Activated T-cell treated with anti-CD3 and anti-CD28 coated beads, Interleukin-2, amount 50 U/mL, for 72 hours (primary cell): ENCODE measurements at places on chromosomes 5 and 9. TPM values are rescaled to one million over a fixed set of nuclear protein-coding genes. Genes with fewer than 3 reads are reported as not detected.

Gene FOXI1
- total RNA-seq = not detected

Gene SLC34A1
- total RNA-seq = 0.21 TPM

Gene PCBD2
- total RNA-seq = 22.1 TPM

Gene PTGER4
- total RNA-seq = 59.5 TPM

DNA sequence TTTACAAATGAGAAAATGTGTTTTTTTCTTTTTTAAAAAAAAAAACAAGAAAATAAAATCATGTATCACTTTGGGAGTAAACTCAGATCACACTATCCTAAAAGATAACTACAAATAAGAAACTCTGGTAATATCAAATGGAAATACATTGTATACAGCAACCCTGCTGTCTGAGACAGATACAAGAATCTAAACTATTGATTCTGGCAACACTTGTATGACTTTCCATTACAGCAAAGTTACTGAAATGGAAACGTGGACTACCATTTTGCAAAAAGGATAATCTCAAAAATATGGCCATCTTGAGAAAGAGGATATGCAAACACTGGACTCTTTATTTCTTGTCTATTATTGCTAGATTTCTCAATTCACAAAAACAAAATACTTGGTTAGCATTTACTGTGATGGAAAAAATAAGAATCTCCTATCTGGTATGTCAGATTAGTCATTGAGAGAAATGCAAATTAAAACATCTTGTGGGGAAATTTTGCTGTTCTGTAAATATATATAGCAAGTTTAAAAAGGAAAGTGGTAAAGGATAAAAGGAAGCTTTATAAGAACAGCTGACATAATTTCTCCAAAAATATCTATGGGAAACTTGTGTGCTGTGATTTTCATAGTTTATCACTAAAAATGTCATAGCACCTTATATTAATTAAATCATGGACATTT, 112.9 kb upstream of the FER start:
- H3K36me3 ChIP-seq = no peaks in the 10 kb centered on the region
- no peak for DNase-seq
- H3K27me3 ChIP-seq = peaks cover 31% of the 10 kb centered on the region
- H3K4me1 ChIP-seq = peaks cover 4% of the 10 kb centered on the region
- no peak overlapping the region for H3K4me3 ChIP-seq

DNA sequence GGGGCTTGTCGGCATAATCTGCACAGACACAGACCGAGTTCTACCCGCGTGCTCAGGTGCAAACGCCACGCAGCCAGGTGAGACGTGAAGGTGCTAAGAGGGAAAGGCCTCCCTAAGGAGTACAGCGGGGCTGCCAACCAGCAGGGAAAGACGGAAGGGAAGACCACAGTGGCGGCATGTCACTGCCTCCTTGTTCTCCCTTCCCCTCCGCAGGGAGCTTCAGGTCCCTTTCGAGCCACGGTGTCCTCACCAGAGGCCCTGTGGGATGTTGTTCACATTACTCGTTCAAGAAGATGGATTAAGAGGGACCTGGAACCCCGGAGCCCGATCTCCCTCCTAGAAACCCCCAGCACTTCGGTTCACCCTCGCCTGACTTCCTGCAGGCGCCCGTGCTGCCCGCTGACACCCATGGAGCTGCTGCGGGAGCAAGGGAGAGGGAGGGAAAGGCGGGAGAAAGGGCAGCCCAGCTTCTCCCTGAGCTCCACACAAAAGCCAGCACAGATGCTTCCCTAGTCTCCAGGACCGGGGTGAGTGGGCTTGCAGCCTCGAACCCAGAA, 686 bp downstream of the BRD9 start:
- peak; percentile 14 for DNase-seq
- peak overlapping the region; percentile 77 for H3K27ac ChIP-seq
- H3K4me1 ChIP-seq = peaks cover 28% of the 10 kb centered on the region
- H3K36me3 ChIP-seq = peaks cover 24% of the 10 kb centered on the region
- peak overlapping the region; percentile 89 for H3K4me3 ChIP-seq

GRCh38 chr5:107808671-107809137, 138.0 kb upstream of the EFNA5 start:
- no peak for DNase-seq
- H3K4me1 ChIP-seq = no peaks in the 10 kb centered on the region
- no peak overlapping the region for H3K27ac ChIP-seq

DNA sequence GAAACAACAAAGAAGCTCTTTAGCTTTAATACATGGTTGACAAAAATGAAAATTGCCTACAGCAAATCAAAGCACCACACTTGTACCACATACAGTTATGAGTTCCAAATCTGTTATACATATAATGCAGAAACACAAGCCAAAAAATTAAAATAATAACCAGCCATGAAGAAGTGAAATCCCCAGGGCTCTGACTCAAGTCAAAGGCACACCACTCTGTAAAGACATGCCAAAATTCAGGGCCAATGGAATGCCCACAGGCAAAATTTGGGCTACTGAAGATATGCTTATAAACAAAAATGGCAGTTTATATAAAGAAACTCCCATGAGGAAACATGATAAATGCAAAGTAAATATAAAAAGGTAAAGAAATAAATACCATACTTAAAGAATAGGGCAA, 29.0 kb downstream of the THBS4 start:
- DNase-seq = no peak
- no peak overlapping the region for H3K4me3 ChIP-seq
- no peak overlapping the region for H3K27ac ChIP-seq
- peaks cover 14% of the 10 kb centered on the region for H3K4me1 ChIP-seq
- H3K27me3 ChIP-seq = no peaks in the 10 kb centered on the region

DNA sequence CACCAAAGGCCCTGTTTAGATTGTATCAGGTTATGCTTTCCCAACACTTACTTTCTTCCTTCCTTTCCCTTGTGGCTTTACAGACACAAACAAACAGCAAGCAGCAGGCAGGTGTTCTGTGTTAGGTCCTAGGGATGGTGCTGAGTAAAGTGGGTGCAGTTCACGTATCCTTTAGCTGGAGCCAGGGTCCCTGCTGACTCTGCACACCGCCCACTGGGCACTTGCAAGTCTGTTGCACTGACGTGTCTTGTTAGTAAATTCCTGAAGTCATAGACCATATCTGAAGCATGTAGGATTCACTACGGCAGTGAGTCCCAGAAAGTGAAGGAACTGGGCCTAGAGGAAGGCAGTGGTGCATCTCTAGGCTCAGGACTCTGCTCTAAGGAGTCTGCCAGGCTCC, 96.5 kb downstream of the DAPK1 start:
- no peaks in the 10 kb centered on the region for H3K36me3 ChIP-seq
- H3K27me3 ChIP-seq = peaks cover 7% of the 10 kb centered on the region
- H3K4me1 ChIP-seq = peaks cover 5% of the 10 kb centered on the region
- DNase-seq = no peak
- H3K4me3 ChIP-seq = no peak overlapping the region

DNA sequence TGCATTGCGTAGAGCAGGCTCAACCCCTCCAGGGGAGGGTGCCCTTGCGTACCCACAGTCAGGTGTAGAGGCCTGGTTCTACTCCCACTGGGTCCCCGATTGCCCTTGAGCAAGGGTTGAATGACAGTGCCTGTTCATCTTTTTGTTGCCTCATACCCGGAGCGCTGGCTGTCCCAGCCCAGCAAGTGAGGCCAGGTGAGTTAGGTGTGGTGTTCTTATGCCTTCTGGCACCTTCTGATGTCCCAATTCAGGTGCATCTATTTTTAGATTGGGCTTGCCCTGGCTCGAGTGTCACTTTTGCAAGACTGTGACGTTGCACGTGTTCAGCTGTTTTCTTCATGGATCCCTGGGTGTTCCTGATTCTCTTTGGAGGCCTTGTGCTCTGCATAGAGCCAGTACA, 257.8 kb downstream of the GOLPH3 start:
- H3K27me3 ChIP-seq = no peaks in the 10 kb centered on the region
- H3K4me3 ChIP-seq = no peak overlapping the region
- no peaks in the 10 kb centered on the region for H3K4me1 ChIP-seq
- no peak for DNase-seq
- no peak overlapping the region for H3K27ac ChIP-seq

Gene SH3TC2
- 0.24 TPM for total RNA-seq

- no peak overlapping the region for H3K4me3 ChIP-seq
- no peaks in the 10 kb centered on the region for H3K4me1 ChIP-seq
- H3K27me3 ChIP-seq = no peaks in the 10 kb centered on the region
- no peak overlapping the region for H3K27ac ChIP-seq
These were observed 141.5 kb downstream of the GABRG2 start for GRCh38 chr5:162209005-162209605.

- peaks cover 33% of the 10 kb centered on the region for H3K4me1 ChIP-seq
- DNase-seq = peak; percentile 18
- H3K27me3 ChIP-seq = no peaks in the 10 kb centered on the region
- peak overlapping the region; percentile 17 for H3K27ac ChIP-seq
- peak overlapping the region; percentile 38 for H3K4me3 ChIP-seq
These were observed 69.4 kb downstream of the KLHL3 start for GRCh38 chr5:137666461-137666850.

- H3K4me1 ChIP-seq = no peaks in the 10 kb centered on the region
- no peak overlapping the region for H3K4me3 ChIP-seq
- peaks cover 14% of the 10 kb centered on the region for H3K27me3 ChIP-seq
- DNase-seq = no peak
- no peak overlapping the region for H3K27ac ChIP-seq
- H3K36me3 ChIP-seq = no peaks in the 10 kb centered on the region
These were observed 155.2 kb downstream of the TMEM161B start for GRCh38 chr5:88113429-88113828.

- no peaks in the 10 kb centered on the region for H3K4me1 ChIP-seq
- H3K4me3 ChIP-seq = no peak overlapping the region
- peaks cover 6% of the 10 kb centered on the region for H3K27me3 ChIP-seq
- no peak for DNase-seq
- H3K36me3 ChIP-seq = no peaks in the 10 kb centered on the region
These were observed 193.5 kb upstream of the ANKH start for GRCh38 chr5:15065091-15065490.

- no peaks in the 10 kb centered on the region for H3K36me3 ChIP-seq
- no peak overlapping the region for H3K4me3 ChIP-seq
- H3K27me3 ChIP-seq = no peaks in the 10 kb centered on the region
- H3K27ac ChIP-seq = no peak overlapping the region
These were observed 33.4 kb downstream of the SARDH start for GRCh38 chr9:133704711-133705181.

GRCh38 chr5:72917371-72917776, 38.5 kb upstream of the FCHO2 start:
- no peak overlapping the region for H3K4me3 ChIP-seq
- H3K4me1 ChIP-seq = no peaks in the 10 kb centered on the region
- H3K27ac ChIP-seq = no peak overlapping the region
- no peaks in the 10 kb centered on the region for H3K27me3 ChIP-seq
- DNase-seq = no peak
- no peaks in the 10 kb centered on the region for H3K36me3 ChIP-seq

GRCh38 chr9:120650352-120650751, 63.9 kb downstream of the MEGF9 start:
- H3K27me3 ChIP-seq = no peaks in the 10 kb centered on the region
- no peak overlapping the region for H3K27ac ChIP-seq
- H3K4me1 ChIP-seq = peaks cover 10% of the 10 kb centered on the region
- DNase-seq = no peak
- no peaks in the 10 kb centered on the region for H3K36me3 ChIP-seq
- H3K4me3 ChIP-seq = no peak overlapping the region

DNA sequence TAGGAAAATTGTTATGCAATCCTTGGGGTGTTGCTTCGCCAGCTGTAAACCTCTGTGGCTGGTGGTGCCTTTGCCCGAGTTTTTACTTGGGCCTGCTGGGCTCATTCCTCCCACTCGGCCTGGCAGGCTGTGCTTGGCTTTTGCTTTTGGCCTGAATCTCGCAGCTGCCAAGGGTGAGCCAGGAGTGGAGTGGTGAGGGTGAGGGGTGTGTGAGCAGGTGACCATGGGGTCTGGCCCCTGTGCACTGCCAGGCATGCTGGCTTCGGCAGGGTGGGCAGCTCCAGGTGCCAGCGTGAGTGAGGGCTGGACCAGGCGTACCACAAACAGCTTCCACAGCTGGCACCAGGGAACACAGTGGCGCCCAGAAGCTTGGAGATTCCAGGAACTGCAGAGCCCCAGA, 12.6 kb upstream of the DHFR start:
- no peak overlapping the region for H3K27ac ChIP-seq
- peaks cover 11% of the 10 kb centered on the region for H3K4me1 ChIP-seq
- peaks cover 22% of the 10 kb centered on the region for H3K36me3 ChIP-seq
- DNase-seq = no peak
- H3K4me3 ChIP-seq = no peak overlapping the region

Gene KCNV2
- not detected for total RNA-seq

Gene ADAMTSL2
- 0.07 TPM for total RNA-seq

Gene SLCO4C1
- 0.22 TPM for total RNA-seq

Gene CDH18
- total RNA-seq = not detected

- no peaks in the 10 kb centered on the region for H3K36me3 ChIP-seq
- H3K4me1 ChIP-seq = no peaks in the 10 kb centered on the region
- peaks cover 12% of the 10 kb centered on the region for H3K27me3 ChIP-seq
These were observed 119.6 kb upstream of the NFIB start for GRCh38 chr9:14433351-14434157.

DNA sequence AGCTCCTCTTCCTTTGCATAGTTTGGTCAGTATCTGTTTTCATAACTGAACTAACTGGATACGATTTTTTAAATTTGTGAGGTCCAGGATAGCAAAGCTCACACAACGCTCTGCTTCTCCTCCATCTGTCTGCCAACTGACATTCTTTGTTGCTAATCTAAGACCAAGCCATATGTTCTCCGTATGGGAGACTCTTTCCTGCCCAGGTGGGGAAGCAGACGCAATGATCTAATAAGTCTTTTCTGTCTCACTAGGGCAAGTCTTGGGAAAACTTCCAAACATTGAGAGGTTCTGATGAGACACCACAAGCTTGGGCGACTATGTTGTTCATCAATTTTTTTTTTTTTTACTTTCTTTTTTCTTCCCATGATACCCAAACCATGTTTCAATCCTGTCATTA, 558.5 kb downstream of the EFNA5 start:
- no peak overlapping the region for H3K27ac ChIP-seq
- H3K36me3 ChIP-seq = peaks cover 3% of the 10 kb centered on the region
- no peak overlapping the region for H3K4me3 ChIP-seq
- no peak for DNase-seq
- no peaks in the 10 kb centered on the region for H3K4me1 ChIP-seq

GRCh38 chr9:109046346-109046745, 33.0 kb upstream of the CTNNAL1 start:
- peaks cover 17% of the 10 kb centered on the region for H3K4me1 ChIP-seq
